LNCaP clone FGC (cell line): ENCODE measurements at places on chromosomes 5 and 9.
A peak's percentile ranks its signal among the peaks of the same experiment; 100 is the strongest.

- DNase-seq: no peak
Observed at GRCh38 chr5:28810751-28811136, 1772.4 kb upstream of the CDH9 start.

- DNase-seq: no peak
Observed at GRCh38 chr9:120438111-120438510, 141.9 kb downstream of the CDK5RAP2 start.

- DNase-seq: no peak
Observed at GRCh38 chr5:3392306-3392939, 203.2 kb upstream of the IRX1 start.

GRCh38 chr9:97918611-97919010 lies 3.7 kb downstream of the TRMO start:
- DNase-seq: no peak

DNA sequence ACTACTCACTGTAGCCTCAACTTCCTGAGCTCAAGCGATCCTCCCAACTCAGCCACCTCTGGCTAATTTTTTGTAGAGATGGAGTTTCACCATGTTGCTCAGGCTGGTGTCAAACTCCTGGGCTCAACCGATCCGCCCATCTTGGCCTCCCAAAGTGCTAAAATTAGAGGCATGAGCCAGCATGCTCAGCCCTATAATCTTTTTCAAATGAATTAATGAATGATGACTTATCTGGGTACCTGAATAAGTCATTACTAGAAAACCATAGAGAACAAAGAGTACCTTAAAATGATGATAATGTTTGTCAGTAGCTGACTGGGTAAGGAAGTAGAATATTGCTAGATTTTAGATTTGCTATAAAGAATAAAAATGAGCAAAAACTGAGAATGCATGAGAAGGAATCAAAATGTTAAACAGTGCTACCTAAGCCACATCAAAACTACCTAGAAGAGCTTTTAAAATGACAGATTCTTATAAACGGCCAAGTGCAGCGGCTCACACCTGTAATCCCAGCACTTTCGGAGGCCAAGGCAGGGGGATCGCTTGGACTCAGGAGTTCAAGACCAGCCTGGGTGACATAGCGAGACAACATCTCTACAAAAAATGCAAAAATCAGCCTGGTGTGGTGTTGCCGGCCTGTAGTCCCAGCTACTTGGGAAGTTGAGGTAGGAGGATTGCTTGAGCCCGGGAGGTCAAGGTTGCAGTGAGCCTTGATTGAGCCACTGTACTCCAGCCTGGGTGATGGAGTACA lies 13.6 kb downstream of the FNBP1 start:
- no peak for DNase-seq

DNA sequence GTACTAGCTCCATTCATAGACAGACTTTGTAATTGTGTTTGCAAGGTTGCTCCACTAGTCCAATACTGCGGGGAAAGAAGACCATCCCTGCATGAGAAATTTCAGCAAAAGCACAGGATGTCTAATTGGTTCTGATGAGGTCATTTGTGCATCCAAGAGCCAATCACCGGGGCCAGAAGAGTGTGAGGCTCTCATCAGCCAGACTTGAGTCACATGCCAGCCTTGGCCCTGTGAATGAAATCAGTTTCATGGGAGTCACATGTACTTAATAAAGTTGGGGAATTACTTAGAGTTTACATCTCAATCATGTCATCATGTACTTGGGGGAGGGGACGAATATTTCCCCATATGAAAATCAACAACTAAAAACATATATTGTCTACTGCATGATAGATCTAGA lies 1236.0 kb downstream of the MAT2B start:
- DNase-seq: no peak

GRCh38 chr9:134717924-134718645 lies 76.5 kb downstream of the COL5A1 start:
- no peak for DNase-seq

GRCh38 chr9:136611119-136611518 lies 51.6 kb upstream of the EGFL7 start:
- DNase-seq: no peak

DNA sequence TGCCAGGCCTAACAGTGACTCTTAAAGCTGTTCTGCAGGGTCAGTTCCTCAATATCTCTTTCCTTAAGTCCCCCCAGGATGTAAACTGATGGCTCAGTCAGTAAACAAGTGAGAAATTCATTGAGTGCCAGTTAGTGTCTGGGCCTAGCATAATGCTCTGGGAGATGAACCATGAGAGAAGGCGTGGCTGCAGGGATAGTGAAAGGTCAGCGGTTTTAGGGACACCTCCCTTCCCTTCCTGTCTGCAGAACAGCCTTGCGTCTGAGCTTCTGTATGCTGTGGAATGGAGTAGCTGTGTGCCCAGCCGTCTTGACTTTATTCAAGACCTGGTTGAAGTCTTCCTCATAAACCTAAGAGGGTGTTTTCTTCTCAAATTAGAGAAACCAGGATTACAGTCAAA lies 46.7 kb upstream of the DMRT3 start:
- no peak for DNase-seq

DNA sequence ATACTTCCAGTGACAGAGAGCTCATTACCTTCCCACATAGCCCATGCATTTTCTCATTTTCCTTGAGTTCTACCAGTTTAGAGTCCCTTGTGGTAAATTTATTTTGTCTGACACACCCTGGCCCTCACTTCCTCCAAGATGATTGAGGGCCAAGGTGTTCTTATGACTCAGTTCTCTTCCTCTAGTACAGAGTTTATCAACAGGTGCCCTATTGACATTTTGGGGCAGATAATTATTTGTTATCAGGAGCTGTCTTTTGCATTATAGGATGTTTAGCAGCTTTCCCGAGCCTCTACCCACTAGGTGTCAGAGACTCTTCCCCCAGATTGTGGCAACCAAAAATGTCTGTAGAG lies 7.1 kb downstream of the SLC36A3 start:
- no peak for DNase-seq

DNA sequence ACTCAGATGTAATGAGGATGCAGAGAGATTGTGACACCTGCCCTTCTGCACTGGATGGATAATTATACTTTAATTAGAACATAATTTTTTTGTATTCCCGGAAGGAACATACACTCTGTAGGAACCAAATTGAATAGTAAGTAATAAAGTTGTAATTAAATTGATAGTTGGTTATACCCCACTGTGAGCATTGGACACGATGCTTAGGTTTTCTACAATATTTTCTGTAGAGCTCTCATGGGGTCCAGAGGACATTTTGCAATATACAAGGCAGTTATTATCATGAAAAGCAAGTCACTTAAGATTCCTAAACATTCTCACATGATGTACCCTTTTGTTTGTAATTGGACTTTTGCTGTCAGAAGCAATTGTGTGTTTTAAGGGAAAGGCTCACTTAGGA lies 63.4 kb downstream of the DIRAS2 start:
- DNase-seq: peak; percentile 25

DNA sequence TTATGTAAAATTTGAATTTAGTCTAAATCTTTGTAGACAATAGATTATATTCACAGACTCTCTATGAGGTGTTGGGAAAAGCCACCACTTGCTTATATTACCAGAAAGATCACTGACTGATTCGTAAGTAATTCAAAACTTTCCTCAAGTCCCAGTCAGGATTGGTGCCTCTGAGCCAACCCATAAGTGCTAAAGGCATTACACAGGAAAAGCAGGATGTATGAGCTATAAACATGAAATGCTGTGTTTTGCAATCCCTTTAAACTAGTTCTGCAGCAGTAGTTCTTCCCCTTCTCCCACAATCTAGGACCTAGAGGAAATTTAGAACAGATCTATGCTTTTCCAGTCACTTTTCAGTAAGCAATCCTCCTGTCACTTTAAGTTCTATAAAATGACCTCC lies 48.0 kb downstream of the SHLD3 start:
- DNase-seq: no peak

- DNase-seq: no peak
Observed at GRCh38 chr5:105874316-105874715, 1796.4 kb downstream of the EFNA5 start.

DNA sequence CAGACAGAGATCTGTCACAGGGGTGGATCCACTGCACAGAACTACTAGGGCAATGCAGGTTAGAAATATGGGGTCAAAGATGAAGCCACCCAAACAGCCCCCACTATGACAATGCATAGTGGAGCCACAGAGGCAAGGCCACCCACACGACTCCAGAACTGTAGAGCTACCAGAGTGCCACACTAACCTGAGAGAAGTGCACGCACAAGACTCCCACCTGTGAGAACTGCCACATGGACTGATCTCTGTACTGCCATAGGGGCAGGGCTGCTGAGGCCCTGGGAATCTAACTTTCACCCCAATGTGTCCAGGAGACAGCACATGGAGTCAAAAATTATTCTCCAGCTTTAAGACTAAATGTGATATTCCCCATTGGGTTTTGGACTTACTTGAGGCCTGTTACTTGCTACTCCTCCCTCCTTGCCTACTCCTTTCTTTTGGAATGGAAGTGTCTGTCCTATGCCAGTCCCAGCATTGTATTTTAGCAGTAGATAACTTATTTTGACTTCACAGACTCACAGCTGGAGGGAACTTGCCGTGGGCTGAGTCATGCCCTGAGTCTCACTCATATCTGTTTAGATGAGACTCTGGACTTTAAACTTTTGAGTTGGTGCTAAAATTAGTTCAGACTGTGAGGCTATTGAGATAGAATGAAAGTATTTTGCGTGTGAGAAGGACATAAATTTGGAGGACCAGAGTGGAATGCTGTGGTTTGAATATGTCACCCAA lies 853.3 kb downstream of the MAT2B start:
- no peak for DNase-seq

DNA sequence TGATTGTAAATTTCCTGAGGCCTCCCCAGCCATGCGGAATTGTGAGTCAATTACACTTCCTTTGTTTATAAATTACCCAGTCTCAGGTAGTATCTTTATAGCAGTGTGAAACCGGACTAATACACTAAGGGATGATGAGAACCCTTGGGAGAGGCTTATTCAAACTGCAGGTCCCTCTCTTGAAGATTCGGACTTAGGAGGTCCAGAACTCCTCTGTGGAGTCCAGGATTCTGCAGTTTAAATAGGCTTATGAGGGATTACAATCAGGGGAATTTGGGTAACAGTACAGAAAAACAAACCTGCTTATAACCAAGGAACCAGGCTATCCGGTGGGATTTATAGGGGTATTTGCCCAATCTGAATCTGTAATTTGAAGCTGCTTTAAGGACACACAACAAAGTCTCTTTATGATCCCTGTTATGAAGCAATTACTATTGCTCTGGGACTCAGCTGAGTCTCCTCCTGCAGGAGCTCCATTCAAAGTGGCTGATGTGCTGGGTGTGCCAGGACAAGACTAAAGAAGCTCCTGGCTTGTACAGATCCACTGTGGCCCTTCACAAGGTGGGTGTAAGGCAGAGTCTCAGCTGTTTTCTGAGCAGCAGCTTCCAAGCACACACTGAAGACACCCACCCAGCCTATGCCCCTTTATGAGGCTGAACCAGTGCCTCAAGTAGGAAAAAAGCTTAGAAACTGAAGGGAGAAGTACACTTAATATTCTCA lies 41.8 kb upstream of the LHFPL2 start:
- DNase-seq: no peak

DNA sequence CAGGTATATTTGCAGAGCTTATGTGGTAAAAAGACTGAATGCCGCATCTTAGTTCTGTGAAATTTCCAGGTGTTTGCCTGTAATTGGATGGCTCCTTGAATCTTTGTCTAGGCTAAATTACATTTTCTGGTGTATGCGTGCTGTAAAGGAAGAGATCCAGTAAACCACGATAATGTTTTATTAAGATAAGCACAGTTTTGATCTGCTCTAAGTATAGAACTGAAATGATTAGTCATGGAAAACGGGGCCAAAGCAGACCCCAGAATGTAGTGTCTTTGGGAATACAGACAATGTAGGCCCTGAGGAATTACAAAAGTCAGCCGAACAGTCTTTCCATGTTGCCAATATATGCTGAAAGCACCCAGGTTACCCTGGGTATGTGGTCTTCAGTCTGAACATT lies 257.3 kb downstream of the FANCC start:
- DNase-seq: no peak

- no peak for DNase-seq
Observed at GRCh38 chr9:135116881-135117280, 29.4 kb downstream of the OLFM1 start.

DNA sequence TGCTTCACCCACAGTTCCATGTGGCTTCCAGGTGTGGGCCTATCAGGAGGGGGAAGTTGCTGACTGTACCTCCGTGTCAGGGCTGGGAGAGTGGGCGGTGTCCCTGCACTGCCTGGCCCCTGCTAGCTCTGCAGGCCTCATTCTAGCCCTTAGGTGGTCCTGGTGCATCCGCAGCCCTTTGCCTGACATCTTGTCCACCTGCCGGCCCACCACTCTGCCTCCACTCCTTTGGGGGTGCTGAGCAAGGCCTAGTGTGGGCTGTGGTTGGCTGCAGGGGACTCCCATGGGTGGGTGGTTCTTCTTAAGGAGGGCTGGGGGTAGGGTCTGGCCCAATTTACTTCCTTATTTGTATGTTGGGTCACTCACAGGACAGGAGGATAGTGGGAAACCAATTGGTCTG lies 66.9 kb downstream of the HSPA4 start:
- no peak for DNase-seq

DNA sequence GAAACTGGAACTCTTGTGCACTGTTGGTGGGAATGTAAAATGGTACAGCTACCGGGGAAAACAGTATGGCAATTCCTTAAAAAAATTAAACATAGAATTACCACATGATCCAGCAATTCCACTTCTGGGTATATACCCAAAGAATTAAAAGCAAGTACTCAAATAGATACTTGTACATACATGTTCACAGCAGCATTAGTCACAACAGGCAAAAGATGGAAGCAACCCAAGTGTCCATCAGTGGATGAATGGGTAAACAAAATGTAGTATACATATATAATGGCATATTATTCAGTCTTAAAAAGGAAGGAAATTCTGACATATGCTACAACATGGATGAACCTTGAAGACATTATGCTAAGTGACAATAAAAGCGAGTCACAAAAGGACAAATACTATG lies 7.4 kb upstream of the SLC22A5 start:
- DNase-seq: no peak

DNA sequence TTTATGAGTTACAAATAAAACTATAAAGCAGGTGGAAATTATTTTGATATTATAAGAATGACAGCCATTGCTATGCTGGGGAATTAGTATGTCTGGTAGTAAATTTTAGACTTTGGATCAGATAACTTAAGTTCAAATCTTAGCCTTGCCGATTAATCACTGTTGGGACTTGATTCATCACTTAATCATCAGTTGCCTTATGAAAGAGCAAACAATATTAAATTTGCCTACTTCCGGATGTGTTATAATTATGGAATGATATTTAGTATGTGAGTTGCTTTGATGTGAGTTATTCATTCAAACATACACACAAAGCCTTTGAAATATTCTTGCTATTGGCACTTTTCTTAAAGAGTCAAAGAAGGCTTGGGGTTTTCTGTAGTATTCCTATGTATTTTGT lies 717.7 kb downstream of the BRINP1 start:
- DNase-seq: no peak
